Activated CD8-positive, alpha-beta memory T cell treated with anti-CD3 and anti-CD28 coated beads, Interleukin-2, amount 10 ng/mL, durations not matched to agents 7 days and 5 days (primary cell): ENCODE measurements at places on chromosomes 5 and 9. TPM values are rescaled to one million over a fixed set of nuclear protein-coding genes. Genes with fewer than 3 reads are reported as not detected.

DNA sequence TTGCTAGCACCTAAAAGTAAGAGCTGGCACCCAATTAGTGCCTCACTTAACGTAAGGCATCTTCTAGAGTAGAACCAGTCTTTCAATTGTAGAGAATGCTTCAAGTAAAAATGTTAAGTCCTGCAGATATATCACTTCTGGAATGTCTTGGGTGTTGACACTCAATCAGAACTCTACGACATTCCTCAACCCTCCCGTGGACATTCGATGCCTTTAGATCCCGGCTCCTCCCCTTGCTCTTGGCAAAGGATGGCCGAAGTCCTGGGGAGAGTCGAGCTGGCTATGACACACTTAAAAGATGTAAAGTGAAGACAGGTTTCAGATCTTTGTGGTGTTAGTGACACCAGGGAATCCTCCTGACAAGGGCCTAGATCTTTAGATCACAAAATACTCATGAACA lies 87.5 kb upstream of the ERCC6L2 start:
- no peak for DNase-seq

- DNase-seq, result no peak
Measured at GRCh38 chr9:120152295-120152694, 427.7 kb downstream of the CDK5RAP2 start.

- no peak for DNase-seq
Measured at GRCh38 chr5:170565072-170565471, 61.3 kb downstream of the KCNIP1 start.

- DNase-seq, result no peak
Measured at GRCh38 chr5:68529581-68529980, 314.0 kb downstream of the PIK3R1 start.

- DNase-seq, result no peak
Measured at GRCh38 chr5:174734571-174735497, 10.5 kb downstream of the MSX2 start.

- DNase-seq, result no peak
Measured at GRCh38 chr5:174501461-174502069, 222.8 kb upstream of the MSX2 start.

Gene FOXI1
- not detected for total RNA-seq

Gene OR5C1
- total RNA-seq, result not detected
